ENCODE measurements at places on chromosomes 7 and 10.

DNA sequence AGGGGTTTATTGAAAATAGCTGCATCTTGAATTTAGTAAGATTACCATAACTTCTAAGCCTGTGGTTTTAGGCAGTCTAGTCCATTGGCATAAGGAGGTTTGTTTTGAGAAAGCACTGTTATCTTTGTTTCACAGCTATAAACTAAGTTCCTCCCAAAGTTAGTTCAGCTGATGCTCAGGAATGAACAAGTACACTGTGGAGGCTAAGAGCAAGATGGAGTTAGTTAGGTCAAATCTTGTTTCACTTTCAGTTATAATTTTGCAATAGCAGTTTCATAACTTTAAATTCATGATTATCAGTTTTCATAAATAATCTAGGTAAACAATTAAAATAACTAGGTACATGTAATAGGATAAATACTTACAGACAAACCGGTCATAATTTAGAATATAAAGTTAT lies 15.4 kb downstream of the SEC61G start:
- DNase-seq = no peak

DNA sequence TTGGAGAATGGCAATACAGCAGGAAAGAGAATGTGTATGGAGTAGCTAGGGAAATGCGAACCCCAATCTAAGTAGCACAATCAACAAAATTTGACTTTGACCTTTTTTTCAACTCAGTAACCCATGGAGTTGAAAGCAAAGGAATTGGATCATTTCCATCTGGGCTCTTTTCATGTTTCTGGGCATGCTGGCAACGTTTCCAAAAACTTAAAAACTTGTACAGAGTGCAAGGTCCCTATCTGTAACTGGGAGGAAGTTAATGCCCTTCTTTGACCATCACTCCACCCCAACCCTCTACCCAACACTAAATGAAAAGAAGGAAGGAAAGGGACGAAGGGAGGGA lies 1.3 kb upstream of the HIBADH start:
- DNase-seq = no peak

GRCh38 chr7:48691788-48692187 lies 232.6 kb upstream of the CDC14C start:
- DNase-seq = no peak

- no peak for DNase-seq
These were observed 3.5 kb downstream of the KCP start for GRCh38 chr7:128906766-128907559.

DNA sequence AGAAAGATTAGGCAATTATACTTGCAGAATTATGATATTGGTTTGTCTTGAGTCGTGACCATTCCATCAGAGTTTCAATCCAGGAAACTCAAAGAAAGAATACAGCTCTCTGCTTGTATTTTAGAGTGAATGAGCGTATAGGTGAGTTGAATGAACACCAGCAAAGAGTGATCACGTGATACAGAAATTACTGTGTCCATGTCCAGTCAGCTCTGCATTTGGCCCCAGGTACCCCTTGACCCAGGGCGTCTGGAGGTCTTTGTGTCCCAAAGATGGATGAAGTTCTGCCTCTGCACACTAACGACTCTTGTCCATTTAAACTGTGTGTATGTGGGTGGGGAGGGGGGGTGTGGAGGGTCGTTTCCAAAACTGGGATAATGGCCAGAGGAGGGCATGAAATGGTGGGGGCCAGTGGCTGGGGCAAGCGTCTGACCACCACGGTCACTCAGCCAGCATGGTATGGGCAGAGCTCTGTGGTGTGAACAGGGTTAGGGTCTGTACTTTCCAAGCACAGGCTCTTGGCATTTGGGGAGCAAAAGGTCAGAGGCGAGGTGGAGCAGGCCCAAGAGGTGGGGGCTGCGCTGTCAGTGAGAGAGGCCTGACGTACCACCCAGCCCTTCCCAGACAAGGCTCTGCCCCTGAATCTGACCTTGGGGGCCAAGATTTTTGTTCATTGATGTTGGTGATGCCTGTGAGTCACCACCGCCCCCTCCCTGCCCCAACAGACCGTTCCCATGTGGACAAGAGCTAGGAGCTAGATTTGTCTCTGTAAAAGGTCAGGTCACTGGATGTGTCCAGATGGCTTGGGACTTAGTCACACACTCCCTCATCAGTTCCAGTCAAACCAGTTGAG lies 1.4 kb downstream of the PTPRE start:
- DNase-seq = no peak

- no peak for DNase-seq
These were observed 1136.4 kb downstream of the TYW1 start for GRCh38 chr7:68133045-68133444.

DNA sequence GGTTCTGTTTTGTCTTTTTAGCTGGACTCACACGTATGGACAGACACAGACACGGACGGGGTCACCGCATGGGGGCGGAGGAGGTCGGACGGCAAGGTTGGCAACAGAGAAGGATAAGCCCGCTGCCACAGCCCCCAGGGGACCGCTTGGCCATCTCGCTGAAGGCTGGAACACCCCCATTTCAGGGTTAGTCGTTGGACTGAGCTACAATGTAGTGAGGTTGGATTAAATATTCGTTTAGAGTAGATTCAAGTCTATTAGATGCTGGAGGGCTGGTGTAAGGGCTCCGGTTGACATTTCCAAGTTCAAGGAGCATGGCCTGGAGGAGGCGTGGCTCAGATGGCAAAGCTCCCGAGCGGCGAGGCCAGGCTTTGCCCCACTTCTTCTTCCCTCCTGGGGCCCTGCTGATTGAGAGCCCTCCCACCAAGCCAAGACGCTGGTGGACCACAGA lies 35.2 kb downstream of the PPIF start:
- no peak for DNase-seq

GRCh38 chr10:97861097-97861750 lies 11.6 kb downstream of the GOLGA7B start:
- peak; percentile 8 for DNase-seq

GRCh38 chr7:18235819-18236218 lies 208.2 kb upstream of the PRPS1L1 start:
- no peak for DNase-seq

GRCh38 chr10:67696029-67696428 lies at the start of gene CTNNA3:
Gene CTNNA3 (minus strand): TSS chr10:67696195.
- no peak for DNase-seq

- DNase-seq = peak; percentile 90
These were observed at the start of gene CUEDC2 for GRCh38 chr10:102432162-102432950. Gene CUEDC2 (minus strand): TSS chr10:102432574. CDS start chr10:102425188, 7,386 bp downstream.

GRCh38 chr7:53119514-53119941 lies 84.1 kb downstream of the POM121L12 start:
- DNase-seq = no peak

DNA sequence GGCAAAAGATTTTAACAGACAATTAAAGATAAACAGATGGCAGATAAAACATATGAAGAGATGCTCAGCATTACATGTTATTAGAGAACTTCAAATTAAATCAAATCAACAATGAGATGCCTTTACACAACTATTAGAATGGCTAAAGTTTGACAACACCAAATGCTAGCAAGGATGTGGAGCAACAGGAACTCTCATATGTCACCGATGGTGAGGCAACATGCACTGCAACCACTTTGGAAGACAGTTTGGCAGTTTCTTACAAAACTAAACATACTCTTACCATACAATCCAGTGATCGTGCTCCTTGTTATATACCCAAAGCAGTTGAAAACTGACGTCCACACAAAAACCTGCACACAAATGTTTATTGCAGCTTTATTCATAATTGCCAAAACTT lies 13.7 kb upstream of the ATE1 start:
- no peak for DNase-seq

- DNase-seq = no peak
These were observed 138.9 kb downstream of the SH3PXD2A start for GRCh38 chr10:103716206-103717160.

- DNase-seq = no peak
These were observed 4.2 kb upstream of the PILRA start for GRCh38 chr7:100369105-100369504.

DNA sequence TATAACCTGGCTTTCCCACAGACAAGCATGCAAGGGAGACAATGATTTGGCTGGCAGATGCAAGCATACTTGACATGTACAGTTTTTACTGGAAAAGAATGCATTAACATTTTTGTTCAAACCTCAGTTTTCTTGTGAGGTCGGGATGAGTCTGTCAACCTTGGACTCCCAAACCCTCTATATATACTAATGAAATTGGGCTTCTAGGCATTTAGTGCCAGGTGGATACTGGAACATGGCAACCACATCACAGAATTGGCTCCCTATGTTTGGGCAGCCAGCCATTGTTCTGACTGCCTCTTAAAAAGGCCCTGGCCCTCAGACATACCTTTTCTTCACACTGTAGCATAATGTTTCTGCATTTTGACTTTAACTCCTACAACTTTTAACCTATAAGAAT lies 39.1 kb downstream of the CDK6 start:
- no peak for DNase-seq

DNA sequence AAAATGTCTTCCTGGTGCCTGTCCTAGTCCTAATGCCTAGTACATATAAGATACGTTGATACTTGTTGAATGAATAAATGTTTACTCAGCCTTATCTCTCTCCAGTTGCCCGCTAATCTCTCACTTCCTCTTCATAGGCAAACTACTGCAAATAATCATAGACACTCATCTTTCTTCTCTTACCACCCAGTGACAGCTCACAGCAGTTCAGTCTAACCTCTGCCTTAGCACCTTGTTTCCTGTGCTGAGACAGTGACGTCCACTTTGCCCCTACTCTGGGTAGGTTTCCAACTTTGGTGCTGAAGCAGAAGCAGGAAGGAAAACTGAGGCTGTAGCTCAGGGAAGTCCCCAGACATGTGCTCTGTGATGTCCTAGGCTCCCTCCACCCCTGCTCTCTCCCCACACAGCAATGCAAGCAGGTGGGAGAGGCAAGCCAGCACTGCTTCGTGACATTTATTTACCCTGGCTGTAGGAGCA lies 45.5 kb upstream of the RHOBTB1 start:
- no peak for DNase-seq

GRCh38 chr7:93314449-93314848 lies 82.3 kb downstream of the VPS50 start:
- DNase-seq = no peak
